Activated T-cell treated with anti-CD3 and anti-CD28 coated beads, Interleukin-2, amount 50 U/mL, for 72 hours (primary cell): ENCODE measurements at places on chromosomes 2 and 18.

DNA sequence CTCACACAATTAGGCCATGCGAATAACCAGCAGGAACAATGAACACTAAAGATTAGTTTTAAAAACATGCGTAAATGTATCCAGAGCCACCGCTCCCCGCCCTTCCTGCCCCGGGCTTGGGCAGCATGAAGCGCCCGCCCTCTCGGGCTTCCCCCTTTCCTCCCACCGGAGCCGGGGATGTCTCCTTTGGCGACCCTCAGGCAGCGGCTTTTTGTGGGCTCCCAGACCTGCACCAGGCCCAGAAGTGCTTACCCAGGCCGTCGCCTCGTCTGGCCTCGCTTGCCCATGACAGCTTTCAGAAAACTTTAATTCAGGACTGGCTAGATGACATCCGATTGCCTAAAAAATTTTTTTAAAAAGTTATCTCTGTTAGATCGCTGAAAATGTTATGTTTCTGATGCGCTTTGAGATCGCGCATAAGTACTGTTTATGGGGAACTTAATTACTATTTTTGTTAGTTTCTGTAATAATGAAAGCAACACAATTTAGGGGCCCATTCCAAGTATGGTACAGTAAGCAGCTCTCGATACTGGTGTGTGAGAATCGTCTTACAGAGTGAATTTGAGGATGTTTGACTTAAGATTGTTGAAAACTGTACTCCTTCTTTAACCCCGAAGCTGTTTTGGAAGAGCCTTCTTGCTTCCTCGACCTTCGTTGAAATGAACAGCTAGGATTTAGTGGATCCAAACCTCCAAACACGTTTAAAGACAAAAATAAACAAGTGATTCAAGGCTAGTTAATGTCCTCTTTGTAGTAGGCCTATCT is 1.1 kb downstream of the MAP3K20 start:
- peak; percentile 41 for DNase-seq

GRCh38 chr18:79922971-79923411 is 28.5 kb downstream of the SLC66A2 start:
- no peak for DNase-seq

DNA sequence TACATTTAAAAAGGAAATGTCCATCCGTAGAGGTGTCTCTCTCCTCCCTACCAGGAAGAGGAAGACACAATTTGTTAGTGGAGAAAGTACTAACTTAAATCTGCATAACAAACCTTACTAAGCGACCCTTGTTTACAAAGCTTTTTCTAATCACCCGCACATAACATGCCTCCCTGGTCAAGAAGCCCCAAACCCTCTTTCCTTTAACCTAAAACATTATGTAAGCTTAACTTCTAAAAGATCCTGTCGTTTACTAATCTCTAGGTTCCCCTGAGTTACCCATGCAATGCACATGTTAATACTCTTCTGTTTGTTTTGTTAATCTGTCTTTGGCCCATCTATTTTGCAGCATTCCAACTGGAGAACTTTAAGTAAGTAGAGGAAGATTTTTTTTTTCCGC is 630.3 kb upstream of the NRXN1 start:
- DNase-seq, result no peak

DNA sequence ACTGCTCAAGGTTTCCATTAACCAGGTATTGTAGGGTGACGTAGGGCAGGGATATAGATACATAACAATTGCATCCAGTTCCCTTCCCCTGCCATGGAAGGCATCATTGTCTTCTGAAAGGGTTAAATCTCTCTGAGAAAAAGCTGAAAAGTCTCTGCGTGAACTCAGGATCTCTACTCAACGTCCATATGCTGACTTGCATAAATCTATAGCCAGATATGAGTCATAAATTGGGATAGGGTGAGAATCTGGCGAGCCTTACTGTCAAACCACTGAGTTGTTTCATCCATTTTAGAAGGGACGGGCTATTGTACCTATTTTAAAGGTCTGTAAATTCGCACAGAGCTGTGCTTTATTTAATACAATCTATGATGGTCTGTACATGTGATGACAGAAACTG is 258.3 kb downstream of the L3MBTL4 start:
- DNase-seq, result no peak

DNA sequence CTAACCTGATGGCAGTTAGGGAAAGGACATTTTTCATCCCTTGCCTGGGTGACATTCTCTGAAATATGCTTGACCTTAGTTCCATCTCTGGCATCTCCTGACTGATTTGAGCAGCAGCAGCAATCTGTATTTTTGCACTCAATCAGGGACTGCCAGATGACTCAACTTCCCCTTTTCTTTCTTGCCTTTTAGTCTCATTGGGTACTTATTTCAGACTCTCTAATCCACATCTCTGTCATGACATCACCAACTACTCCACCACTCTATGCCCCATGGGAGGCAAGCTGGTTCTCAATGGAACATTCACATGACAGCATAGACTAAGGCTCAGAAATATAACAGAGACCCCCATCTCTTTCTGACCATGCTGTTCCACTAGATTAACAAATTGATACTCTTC is 254.2 kb downstream of the RIT2 start:
- no peak for DNase-seq

GRCh38 chr2:29014811-29015421 is 33.8 kb downstream of the TOGARAM2 start:
- peak; percentile 76 for DNase-seq

- DNase-seq, result no peak
These were observed 150.8 kb downstream of the MEMO1 start for GRCh38 chr2:31859959-31860358.

DNA sequence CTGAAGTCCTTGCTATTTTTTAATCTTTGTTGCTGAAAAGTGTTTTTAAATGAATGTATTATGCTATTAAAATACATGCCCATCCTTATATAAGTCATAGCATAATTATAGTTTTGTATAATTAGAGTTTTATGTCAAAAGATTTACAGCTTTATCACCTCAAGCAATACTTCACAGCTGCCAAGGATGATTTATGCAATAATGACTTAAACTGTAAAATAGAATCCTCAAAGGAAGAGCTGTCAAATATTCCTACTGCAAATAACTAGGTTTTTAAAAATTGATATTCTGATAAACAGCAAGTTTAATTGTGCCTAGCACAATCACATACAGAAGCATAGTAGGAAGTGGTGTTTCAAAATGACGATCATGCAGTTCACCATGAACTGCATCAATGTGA is 5.2 kb downstream of the KCNH7 start:
- DNase-seq, result no peak

GRCh38 chr2:70928366-70928765 is 7.3 kb upstream of the ATP6V1B1 start:
- no peak for DNase-seq

GRCh38 chr2:95052804-95053479 is 27.4 kb downstream of the MAL start:
- no peak for DNase-seq

GRCh38 chr18:47283476-47283875 is 32.0 kb upstream of the SKOR2 start:
- DNase-seq, result no peak

- DNase-seq, result no peak
These were observed 615.3 kb downstream of the BCL11A start for GRCh38 chr2:59938181-59938580.

DNA sequence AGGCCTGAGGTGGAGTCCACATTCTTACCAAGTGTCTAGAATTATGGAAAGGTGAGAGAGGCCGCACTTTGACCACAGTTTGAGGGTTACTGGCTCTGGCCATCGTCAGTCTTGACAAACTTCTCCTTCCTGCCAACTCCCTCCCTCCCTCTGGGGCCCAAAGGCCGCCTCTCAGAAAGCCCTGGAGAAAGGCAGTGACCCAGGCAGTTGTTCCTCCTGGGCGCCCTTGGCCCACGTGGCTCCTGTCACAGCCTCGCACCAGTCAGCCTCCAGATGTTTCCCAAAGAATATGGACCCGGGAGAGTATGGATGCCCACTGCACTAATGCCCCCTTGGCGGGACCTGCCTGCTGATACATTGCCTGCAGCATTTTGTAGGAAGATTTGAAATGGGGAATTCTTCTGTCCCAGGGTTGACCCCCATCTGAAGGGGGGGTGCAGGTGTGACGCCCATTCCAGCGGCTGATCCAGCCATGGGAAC is 61.7 kb downstream of the ASB1 start:
- no peak for DNase-seq

DNA sequence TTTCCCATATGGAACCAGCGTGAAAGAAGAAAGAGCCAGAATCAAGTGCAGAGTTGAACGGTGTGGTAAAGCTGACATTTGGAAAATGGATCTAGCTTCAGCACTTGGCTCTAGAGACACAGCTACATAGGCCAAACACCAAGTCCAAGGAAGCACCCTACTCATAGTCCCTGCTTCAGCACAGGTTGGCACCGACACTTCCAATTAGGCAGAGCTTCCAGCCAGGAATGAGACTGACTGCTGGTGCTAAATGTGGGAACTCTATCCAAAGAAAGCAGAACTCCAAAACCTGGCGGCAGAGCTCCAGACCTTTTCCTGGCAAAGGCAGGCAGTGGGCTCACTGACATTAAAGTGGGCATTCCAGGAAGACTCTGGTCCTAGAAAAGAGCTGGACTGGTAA is 125.4 kb upstream of the CTNNA2 start:
- no peak for DNase-seq

DNA sequence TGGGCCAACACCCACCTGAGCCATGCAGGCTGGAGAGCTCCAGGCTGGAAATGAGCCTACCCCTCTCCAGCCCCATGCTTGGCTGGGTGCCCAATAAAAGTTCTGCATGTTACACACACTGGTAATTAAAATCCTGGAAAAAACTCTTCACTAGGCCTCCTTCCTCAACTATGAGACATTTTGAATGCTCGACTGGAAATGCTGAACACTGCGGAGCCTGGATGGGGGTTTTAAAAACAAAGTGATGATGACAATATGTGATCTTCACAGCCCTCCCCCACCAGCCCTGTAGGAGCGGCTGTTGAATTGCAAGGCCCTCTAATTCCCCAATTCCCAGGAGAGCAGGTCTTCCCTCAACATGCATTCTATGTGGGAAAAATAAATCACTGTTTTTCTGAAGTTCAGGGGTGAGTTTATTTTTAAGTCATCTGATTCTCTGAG is 179.2 kb downstream of the TTC32 start:
- no peak for DNase-seq

DNA sequence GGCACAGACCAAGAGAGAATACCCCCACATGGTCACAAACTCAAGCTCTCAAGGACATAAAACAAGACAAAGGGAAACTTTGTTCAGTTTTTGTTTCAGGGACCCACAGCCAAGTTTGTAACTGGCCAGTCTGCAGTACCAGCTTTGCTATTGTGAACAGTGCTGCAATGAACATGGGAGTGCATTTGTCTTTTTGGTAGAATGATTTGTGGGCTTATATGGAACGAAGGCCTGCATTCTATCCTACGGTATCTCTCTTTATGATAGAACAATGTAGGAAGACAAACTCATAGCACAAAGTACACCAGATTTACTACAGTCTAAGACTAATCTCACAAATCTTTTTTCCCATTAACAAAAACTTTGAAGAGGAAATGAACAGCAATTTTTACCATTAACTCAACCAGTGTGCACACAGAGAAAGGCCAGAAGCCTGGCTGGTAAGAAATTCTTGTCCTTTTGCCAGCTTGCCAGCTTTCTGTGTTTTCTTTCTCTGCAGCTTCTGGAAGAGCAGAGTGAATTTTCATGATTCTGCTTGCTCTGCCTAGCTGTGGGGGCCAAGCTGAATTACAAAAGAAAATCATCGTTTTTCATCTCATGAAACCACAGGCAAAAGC is 37.1 kb upstream of the FEZ2 start:
- no peak for DNase-seq

- DNase-seq, result no peak
These were observed 11.6 kb downstream of the EN1 start for GRCh38 chr2:118835746-118836410.

GRCh38 chr2:222424729-222425671 is 657 bp downstream of the SGPP2 start:
- peak; percentile 16 for DNase-seq

GRCh38 chr18:59481436-59481835 is 122.4 kb upstream of the LMAN1 start:
- DNase-seq, result no peak

DNA sequence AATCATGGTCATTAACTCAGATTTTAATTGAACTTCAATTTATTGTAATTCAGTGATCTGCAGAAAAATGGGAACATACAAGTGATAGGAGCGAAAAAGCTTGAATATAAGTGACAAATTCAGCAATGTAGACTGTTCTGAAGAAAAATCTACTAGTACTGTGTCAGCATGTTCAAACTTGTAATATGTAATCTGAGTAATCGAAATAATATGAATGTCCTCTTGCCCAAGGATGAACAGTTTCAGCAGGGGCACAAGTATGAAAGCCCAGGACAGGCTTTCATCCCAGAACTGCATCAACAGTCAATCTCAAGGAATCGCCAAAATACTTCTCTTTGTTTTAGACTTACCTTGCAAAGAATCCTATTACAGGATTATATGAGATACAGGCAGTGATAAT is 1110.5 kb downstream of the LRP1B start:
- DNase-seq, result no peak

DNA sequence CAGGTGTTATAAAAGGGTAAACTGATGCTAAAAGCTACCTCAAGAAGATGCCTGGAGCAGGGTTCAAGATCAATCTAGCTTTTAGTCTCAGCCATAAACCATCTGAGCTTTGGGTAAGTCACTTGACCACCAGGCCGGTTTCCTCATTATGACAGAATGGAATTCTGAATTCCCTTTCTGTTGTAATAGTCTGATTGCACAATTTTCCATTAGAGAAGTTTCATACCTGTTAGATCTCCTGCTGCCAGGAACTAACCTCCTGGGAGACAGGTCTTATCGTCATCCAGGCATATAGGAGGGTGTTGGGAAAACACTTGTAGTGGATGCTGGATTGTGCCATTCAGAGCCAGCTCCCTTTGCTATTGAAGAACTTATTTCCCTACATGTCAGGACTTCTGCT is 272.5 kb downstream of the TDRD15 start:
- no peak for DNase-seq

- DNase-seq, result no peak
These were observed 113.8 kb upstream of the HAAO start for GRCh38 chr2:42906111-42906556.

GRCh38 chr18:25446972-25447371 is 95.0 kb upstream of the ZNF521 start:
- DNase-seq, result no peak

DNA sequence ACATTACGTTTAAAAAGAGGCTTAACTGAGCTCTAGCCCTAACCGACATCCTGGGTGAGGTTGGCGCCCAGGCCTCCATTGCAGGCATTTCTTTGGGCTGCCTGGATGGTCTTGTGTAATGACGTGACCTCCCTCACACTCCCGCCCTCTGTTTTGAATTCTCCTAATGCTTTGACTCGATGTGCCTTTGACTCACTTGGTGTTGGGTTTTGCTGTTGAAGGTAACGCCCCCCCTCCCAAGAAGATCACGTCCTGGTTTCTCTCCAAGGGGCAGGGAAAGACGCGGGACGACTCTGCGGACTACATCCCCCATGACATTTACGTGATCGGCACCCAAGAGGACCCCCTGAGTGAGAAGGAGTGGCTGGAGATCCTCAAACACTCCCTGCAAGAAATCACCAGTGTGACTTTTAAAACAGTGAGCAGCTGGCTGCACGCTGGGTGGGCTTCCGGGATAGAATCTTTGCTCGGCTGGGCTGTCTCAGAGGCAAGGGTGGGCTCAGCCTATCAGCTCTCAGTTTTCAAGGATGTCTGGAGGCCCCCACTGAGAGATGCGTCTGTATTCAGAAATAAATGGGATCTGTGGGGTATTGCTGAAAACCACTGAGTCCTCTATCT is 87.9 kb upstream of the ATG16L1 start:
- no peak for DNase-seq

GRCh38 chr2:195543063-195543462 is 114.0 kb upstream of the SLC39A10 start:
- no peak for DNase-seq
